ENCODE measurements at places on chromosomes 6 and 20. TPM values are rescaled to one million over a fixed set of nuclear protein-coding genes. Genes with fewer than 3 reads are reported as not detected.

- no peaks in the 10 kb centered on the region for H3K36me3 ChIP-seq
- H3K4me1 ChIP-seq: no peaks in the 10 kb centered on the region
- no peak for DNase-seq
Measured at GRCh38 chr6:43703512-43704429, 16.2 kb upstream of the MRPS18A start.

DNA sequence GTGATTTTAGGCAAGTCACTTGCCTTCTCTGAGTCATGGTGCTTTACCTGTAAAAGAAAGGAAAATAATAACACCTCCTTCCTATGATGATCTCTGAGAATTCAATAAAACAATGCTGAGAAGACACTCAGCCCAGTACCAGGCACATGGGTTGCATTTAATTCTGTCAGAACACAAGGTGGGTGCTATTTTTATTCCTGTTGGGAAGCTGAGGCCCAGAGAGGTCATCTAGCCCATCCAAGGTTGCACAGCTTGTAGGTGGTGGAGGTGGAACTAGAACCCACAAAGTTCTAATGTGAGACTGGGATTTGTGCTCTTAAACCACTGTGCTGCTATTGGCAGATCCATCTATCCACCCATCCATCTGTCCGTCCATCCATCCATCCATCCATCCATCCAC, 39.6 kb upstream of the PTGIS start:
- no peak overlapping the region for H3K27ac ChIP-seq
- H3K4me1 ChIP-seq: no peaks in the 10 kb centered on the region
- DNase-seq: no peak
- no peaks in the 10 kb centered on the region for H3K27me3 ChIP-seq
- no peaks in the 10 kb centered on the region for H3K36me3 ChIP-seq
- H3K4me3 ChIP-seq: no peak overlapping the region

GRCh38 chr6:140047321-140047720, 672.9 kb upstream of the CITED2 start:
- H3K27ac ChIP-seq: no peak overlapping the region
- no peaks in the 10 kb centered on the region for H3K27me3 ChIP-seq
- H3K4me1 ChIP-seq: no peaks in the 10 kb centered on the region
- no peaks in the 10 kb centered on the region for H3K36me3 ChIP-seq
- DNase-seq: no peak

DNA sequence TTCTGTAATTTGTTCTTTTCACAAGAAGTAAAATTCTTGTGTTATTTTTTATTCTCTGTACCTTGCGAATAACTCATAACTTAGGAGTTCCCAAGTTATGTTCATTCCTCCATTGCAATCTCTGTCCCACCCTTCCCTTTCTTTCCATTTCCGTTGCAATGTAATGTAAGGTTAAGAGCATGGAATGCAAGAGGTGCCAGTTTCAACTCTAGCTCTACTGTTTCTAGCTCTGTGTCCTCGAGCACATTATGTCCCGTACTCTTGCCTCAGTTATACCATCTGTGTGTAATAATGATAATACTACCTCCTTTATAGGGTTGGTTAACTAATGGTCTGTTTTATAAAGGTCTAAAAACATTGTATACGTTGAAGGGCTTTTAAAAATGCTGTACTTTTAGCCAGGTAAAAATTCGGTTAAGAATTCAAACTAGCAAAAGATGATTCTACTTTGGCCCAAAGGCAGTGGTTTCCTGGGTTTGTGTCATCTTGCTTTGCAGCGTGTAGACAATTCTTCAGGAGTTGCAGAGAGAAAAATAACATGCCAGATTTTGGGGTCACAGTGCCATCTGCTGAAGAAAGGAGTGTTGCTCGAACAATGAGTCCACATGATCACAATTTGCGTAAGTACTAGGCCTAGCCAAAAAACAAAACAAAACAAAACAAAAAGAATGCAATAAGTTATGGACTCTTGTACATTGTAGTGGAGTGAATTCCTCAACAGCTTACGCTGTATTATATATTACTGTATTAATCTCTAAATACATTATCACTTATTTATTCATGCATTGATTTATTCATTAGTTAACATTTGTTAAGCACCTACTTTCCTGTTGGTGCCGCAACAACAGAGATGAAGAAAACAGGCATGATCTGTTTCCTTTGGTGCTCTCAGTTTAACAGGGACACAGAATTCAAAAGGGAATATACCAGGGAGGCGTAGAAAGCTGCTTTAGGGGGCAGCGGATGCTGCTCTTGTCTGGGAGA, 10.0 kb upstream of the PFDN4 start:
- no peak overlapping the region for H3K4me3 ChIP-seq
- H3K4me1 ChIP-seq: no peaks in the 10 kb centered on the region
- no peaks in the 10 kb centered on the region for H3K36me3 ChIP-seq

DNA sequence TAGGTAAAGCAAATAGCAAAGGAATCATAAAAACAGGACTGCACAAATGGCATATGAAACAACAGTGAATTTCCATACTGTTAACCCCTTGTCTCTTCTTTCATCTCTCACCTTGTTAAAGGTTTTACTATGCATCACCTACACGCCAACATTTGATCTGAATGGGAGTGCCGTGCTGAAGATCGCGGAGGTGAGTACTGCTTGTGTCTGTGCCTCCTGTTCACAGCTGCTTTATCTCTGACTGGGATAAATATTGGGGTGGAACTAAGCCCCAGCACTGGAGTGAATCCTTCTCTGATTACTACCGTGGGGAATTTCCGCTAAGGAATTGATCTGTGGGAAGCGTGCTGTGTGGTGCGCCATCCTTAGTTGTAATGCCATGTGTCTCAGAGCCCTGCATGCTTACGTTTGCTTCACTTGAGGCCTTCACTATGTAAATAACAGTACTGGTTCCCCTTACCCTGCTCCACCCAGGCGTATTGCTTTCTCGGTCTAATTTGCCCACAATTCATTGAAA, 11.4 kb upstream of the PBOV1 start:
- H3K4me3 ChIP-seq: no peak overlapping the region
- no peak for DNase-seq
- H3K27ac ChIP-seq: no peak overlapping the region
- no peaks in the 10 kb centered on the region for H3K27me3 ChIP-seq
- no peaks in the 10 kb centered on the region for H3K36me3 ChIP-seq

DNA sequence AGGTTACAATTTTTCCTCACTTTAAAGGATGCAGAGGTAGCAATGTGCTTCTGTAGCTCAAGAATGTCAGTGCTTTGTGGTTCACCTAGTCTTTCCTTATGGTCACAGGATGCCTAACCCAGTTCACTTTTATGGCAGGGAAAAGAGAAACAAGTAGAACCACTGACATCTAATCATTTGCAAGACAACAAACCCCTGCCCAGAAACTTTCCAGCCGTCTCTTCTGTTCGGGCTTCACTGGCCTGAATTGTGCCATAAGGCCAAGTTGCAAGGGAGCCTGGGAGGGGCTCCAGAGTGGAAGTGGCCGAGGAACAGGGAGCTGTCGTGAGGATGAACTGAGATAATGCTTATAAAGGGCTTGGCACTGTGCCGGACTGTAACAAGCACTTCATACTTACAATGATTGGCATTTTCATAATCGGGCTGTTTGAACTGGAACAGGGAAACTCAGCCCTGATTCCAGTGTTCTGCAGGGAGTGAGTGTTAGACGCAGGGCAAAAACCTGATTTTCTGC, 212.6 kb downstream of the BCAS1 start:
- no peak overlapping the region for H3K4me3 ChIP-seq
- no peaks in the 10 kb centered on the region for H3K4me1 ChIP-seq
- H3K27me3 ChIP-seq: no peaks in the 10 kb centered on the region

Gene SYCP2L
- total RNA-seq: not detected

Gene SYNE1
- 22.8 TPM for total RNA-seq

Gene CNR1
- 0.14 TPM for total RNA-seq
